ENCODE measurements at places on chromosomes 11 and 22.

DNA sequence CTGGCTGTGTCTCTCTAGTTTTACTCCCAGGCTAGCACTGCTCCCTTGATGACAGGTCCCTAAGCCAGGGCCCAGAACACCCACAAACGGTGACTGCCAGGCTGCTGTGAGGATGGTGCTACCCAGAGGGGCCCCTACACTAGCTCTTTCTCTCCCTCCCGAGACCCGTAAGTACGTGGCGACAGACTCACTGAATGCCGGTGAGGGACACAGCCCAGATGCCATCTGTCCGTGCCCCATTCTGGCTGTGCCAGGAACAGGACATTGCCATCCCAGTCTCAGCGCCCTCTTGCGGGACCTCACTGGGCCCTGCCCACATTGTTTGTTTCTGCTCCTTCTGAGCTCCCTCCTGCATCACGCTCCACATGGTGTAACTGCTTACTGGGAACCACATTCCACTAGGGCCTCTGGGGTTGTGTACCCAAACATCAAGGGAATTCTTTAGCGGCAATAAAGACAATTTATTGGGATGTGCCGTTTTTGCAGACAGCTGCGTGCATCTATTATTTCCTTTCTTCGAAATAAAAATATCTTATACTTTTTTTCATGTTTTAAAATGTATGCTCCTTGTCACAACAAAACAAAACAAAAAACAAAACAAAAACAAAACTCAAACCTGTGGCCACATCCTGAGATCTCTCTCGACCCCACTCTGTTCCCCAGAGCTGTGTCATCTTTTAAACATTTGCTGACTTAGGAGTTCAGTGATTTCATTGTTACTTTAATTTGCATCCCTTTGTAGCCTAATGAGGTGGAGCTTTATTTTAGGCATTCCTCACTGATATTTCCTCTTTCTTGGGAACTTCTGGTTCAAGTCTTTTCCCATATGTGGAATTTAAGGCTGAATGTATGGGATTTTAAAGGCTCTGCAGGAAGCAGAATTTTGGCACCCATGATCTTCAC is 4.4 kb upstream of the TPCN2 start:
- H3K4me3 ChIP-seq: no peak overlapping the region
- no peak overlapping the region for H3K27ac ChIP-seq
- peaks cover 3% of the 10 kb centered on the region for H3K27me3 ChIP-seq
- H3K36me3 ChIP-seq: no peaks in the 10 kb centered on the region
- H3K4me1 ChIP-seq: peaks cover 29% of the 10 kb centered on the region

DNA sequence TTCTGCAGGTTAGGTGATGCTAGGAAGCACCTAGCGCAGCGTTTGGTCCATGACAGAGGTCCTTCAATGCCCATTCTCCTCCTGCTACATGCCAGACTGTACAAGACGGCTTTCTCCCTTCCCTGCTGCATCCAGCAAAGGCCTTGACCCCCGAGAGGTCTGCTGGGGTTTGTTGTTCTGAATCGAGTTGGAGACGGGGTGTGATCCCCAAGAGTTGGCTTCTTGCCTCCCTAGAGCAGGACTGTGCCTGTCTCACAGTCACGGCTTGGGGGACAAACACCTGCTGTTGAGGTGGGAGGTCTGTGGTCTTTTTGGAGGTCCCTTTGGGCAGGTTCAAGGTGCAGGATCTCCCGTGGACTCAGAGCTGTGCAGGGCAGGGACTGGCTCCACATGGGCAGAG is 352.3 kb upstream of the B3GAT1 start:
- no peaks in the 10 kb centered on the region for H3K36me3 ChIP-seq
- DNase-seq: no peak
- H3K27me3 ChIP-seq: peaks cover 2% of the 10 kb centered on the region
- H3K27ac ChIP-seq: no peak overlapping the region

- H3K27ac ChIP-seq: no peak overlapping the region
- H3K4me3 ChIP-seq: no peak overlapping the region
- no peak for DNase-seq
- no peaks in the 10 kb centered on the region for H3K27me3 ChIP-seq
Measured at GRCh38 chr11:100872951-100873740, 186.1 kb downstream of the ARHGAP42 start.

DNA sequence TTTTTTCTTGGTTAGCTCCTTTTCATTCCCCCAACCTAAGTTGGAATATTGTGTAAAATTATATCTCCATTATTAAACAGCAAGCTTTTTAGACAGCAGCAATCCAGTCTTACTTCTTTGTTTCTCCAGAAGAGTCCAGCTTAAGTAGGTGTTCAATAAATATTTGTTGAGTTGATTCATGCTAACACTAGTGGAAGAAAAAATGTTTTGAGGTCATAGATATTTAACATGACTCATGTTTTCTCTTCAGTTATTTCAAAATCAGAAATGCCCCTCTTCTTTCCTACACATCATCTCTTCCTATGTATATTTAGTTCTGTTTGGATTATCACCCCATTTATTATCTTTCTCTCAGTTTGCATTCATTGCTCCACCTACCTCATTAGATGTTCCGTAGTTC is 20.3 kb downstream of the CCDC83 start:
- no peaks in the 10 kb centered on the region for H3K36me3 ChIP-seq
- H3K27me3 ChIP-seq: peaks cover 3% of the 10 kb centered on the region
- no peak overlapping the region for H3K27ac ChIP-seq
- H3K4me3 ChIP-seq: no peak overlapping the region

DNA sequence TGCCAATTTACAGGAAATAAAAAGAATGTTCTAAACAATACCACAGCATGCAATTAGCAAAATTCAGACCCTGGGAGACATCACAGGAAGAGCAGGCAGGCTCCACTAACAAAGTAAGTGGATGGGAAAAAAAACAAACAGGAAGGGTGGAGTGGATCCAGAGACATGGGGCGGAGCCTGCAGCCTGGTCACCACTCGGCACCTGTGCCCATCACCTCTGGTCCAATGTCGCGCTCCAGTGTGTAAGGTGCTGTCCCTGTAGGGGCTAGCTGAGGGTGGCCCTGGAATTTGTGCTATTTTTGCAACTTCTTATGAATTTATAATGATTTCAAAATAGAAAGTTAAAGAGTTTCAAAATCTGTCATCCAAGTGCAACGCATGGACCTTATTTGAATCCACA is 11.0 kb upstream of the MOB2 start:
- H3K36me3 ChIP-seq: peaks cover 18% of the 10 kb centered on the region
- no peak overlapping the region for H3K27ac ChIP-seq
- DNase-seq: no peak
- no peak overlapping the region for H3K4me3 ChIP-seq

DNA sequence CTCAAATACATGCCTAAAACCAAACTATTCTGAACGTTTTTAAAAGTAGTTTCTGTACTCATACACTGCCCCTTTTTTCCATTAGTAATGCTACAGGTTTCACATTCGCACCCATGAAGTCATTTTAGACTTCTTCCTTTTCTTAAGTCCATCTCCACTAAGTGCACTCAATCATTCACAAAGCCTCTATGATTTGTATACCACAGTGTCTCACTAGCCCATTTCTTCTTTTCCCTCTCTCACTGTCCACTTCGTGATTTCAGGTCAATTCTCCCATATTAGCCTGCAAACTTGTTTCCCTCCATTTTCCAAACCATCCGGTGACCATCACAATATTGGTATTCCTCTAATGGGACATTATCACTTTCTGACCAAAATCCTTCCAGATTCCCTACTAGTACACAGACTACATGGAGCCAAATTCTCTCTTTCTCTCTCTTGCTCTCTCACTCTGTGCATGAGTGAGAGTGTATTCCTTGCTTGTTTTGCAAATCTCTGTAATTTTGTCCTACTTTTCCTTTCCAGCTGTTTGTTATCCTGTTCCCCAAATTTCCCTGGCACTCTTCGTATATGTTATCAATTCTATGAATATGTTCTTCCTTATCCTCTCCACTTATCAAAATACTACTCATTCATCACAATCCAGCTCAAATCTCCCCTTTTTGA is 3.4 kb upstream of the ZC3H12C start:
- no peak for DNase-seq
- H3K4me1 ChIP-seq: peaks cover 9% of the 10 kb centered on the region
- H3K4me3 ChIP-seq: no peak overlapping the region
- no peak overlapping the region for H3K27ac ChIP-seq
- H3K27me3 ChIP-seq: peaks cover 44% of the 10 kb centered on the region
- H3K36me3 ChIP-seq: no peaks in the 10 kb centered on the region

GRCh38 chr11:125281831-125282595 is 117.5 kb downstream of the PKNOX2 start:
- H3K27ac ChIP-seq: no peak overlapping the region
- H3K36me3 ChIP-seq: no peaks in the 10 kb centered on the region
- H3K27me3 ChIP-seq: peaks cover 5% of the 10 kb centered on the region
- no peak for DNase-seq
- no peak overlapping the region for H3K4me3 ChIP-seq
- no peaks in the 10 kb centered on the region for H3K4me1 ChIP-seq

DNA sequence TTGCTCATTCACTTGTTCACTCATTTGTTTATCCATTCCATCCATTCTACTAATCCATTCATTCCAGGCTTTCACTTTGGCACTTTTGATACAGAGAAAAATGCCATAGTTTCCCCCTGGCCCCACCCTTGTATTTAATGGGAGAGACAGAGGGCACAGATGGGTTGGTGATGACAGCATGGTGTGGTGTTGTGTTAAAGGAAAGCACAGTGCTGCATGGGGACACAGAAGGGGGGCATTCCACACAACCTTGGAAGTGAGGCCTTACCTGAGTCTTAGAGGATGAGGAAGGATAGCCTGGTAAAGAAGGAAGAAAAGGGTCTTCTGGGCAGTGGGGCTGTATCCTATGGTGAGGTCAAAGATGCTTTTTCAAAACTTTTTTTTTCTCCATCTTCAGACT is 248.5 kb upstream of the C11orf87 start:
- H3K4me1 ChIP-seq: no peaks in the 10 kb centered on the region
- no peak overlapping the region for H3K4me3 ChIP-seq

GRCh38 chr11:5831196-5831829 is 10.4 kb downstream of the OR52E6 start:
- H3K4me3 ChIP-seq: no peak overlapping the region
- DNase-seq: no peak
- no peak overlapping the region for H3K27ac ChIP-seq

DNA sequence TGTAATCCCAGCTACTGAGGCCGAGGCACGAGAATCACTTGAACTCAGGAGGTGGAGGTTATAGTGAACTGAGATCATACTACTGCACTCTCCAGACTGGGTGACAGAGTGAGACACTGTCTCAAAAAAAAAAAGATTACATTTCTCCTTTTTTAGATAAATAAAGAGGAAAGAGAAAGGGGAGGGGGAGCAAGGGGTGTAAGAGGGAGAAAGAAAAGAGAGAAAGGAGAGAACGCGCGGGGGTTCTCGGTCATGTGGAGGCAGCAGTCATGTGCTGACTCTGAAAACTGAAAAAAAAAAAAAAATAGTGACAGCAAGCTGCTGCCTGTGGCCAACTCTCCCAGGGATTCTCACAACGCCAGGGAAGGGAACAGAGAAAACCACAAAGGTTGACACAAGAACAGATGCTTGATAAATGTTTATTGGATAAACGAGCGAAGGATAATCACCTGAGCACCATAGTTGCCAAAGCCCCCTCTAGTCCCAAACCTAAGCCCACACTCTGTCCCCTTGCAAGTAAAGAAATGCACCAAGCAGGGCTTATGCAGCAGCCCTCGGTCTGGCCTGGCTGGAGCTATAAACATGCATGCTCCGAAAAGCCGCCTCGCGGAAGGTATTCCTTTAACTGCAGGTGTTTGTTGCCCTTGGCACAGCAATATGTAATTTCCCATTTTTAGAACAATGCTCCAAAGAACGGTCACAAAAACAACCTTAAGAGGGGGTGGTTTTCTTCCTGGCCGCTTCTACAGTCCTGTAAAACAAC is 14.5 kb downstream of the SCGB1A1 start:
- H3K27ac ChIP-seq: no peak overlapping the region
- H3K4me3 ChIP-seq: no peak overlapping the region
- no peaks in the 10 kb centered on the region for H3K27me3 ChIP-seq
- no peaks in the 10 kb centered on the region for H3K36me3 ChIP-seq
- DNase-seq: no peak

DNA sequence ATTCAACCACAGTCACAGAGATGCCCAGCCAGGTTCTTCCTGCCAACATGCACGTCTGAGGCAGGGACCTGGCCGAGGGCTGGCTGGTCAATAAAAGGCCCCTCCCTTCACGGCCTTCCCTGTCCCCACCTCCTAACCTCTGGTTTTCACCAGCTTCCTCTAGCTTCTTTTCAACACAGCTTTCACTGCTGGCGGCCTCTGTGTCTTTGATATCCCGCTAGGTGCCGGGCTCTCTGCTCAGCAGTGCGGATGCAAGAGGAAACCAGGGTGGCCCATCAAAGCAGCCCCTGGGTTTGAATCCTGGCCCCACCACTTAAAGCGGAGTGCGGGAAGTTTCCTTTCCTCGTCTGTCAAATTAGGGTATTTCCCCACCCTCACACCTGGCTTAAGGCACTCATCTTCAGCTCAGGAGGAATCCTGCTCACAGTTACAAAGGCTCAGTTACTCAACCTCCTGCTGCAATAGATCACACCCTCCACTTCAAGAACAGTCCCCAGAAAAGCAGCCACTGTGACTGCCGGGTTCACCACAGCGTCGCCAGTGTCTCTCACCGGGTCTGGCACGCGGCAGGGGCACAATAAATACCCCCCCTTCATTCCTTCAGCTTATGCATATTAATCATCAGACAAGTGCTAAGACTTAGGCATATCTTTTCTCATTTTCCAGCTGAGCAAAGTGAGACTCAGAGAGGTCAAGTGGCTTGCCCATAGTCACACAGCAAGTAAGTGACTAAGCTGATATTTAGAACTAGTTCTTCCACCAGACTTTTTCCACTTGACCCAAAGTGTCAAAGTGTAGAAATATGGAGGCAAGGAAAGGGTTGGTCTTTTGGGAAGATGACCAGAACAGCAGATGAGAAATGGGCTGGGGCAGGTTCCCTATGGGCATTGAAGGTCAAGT is 45.7 kb downstream of the TXN2 start:
- H3K4me3 ChIP-seq: peak overlapping the region; percentile 58
- peaks cover 64% of the 10 kb centered on the region for H3K4me1 ChIP-seq
- peak overlapping the region; percentile 91 for H3K27ac ChIP-seq

GRCh38 chr11:114478768-114479167 is 39.5 kb downstream of the REXO2 start:
- no peaks in the 10 kb centered on the region for H3K36me3 ChIP-seq
- no peak overlapping the region for H3K27ac ChIP-seq
- H3K4me3 ChIP-seq: no peak overlapping the region
